Left lung (tissue), 14 donors: ENCODE measurements at places on chromosomes 1 and 21.

- no peak for DNase-seq
These were observed 130.8 kb downstream of the PCBP3 start for GRCh38 chr21:45774291-45774690.

GRCh38 chr21:28655471-28655870, 337.2 kb downstream of the LTN1 start:
- no peak for DNase-seq

GRCh38 chr1:59295618-59296017, 1.3 kb upstream of the FGGY start:
- no peak for DNase-seq

- no peak for DNase-seq
These were observed 19.5 kb downstream of the FAAH start for GRCh38 chr1:46413596-46413985.

DNA sequence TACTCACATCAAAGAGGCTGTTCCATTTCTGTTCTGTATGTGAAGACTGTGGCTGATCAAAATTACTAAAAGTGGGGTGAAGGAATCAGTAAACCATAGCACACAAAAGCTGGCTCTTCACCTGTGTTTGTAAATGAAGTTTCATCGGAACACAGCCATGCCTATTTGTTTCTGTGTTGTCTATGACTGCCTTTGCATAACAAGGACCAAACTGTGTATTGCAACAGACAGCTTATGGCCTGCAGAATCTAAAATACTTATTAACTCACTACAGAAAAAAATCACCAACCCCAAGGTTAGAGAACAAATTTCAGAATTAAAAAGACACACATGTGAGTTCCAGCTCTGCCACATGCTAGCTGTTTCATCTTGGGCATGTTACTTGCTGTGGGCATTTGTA, 163.9 kb downstream of the LYPLAL1 start:
- no peak for DNase-seq

GRCh38 chr1:29289493-29289892, 53.2 kb downstream of the PTPRU start:
- no peak for DNase-seq

GRCh38 chr1:89347296-89347695, 16.6 kb upstream of the GBP6 start:
- DNase-seq, result no peak

GRCh38 chr1:219538886-219539285, 74.0 kb downstream of the ZC3H11B start:
- DNase-seq, result no peak

GRCh38 chr1:178672434-178672833, 52.6 kb upstream of the RALGPS2 start:
- DNase-seq, result no peak

DNA sequence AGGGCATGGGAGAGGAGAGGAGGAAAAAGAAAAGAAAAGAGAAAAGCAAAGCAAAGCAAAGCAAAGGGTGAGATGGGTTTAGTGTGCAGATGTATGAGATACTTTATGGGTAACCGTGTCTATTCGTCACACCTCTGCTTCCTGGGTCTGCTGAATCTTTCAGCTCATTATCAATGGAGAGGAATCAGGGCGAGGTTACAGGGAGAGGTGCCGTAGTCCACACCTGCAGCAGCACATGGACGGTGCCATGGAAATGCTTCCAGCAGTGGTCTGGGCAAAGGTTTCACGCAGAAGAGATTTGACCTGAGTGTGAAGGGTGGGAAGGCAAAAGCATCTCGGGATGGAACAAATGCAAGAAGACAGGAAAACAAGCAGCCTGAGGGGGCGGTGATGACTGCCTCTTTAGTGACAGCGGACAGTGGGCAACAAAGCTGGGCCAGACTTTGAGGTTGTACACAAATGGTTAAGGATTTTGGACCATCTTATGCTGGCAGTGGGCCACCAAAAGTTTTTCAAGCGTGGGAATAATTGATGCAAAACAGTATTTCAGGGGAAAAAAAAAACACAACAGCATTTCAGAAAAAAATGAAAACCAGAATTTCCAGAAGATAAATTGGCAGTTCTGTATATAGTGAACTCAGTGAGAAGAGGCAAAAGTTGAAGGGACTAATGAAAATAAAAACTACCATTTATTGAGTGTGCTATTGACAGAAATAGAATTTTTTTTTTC, 19.5 kb upstream of the SRP9 start:
- DNase-seq, result no peak

DNA sequence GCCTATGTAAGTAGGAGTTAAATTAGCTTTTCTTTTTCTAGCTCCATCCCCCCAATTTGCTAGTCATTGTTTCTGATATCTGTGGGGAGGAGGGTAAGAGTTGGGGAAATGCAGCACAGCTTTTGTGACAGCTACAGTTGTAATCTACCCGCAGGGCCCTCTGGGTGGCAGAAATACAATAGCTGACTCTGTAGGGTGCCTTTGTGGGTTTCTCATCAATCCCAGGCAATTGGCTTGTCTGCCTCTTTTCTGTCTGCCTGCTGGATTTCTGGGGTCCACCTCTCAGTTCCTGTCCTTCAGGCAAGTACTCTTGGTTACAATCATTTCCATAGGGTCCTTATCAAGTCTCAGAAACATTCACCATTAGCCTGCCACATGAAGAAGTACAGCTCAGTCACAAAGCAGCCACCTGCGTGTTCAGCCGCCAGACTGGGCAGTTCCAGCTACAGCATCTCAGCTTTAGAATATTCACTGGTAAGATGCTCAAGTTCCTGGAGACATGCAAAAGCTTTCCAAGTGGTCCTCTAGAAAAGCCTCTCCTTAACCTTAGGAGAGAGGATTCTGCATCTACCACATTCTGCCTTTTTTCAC, 19.2 kb upstream of the SLC44A5 start:
- DNase-seq, result no peak
